ENCODE measurements at places on chromosomes 6 and 20.

- DNase-seq = no peak
- H3K36me3 ChIP-seq = peaks cover 4% of the 10 kb centered on the region
- H3K4me1 ChIP-seq = peaks cover 2% of the 10 kb centered on the region
- no peak overlapping the region for H3K4me3 ChIP-seq
- no peaks in the 10 kb centered on the region for H3K27me3 ChIP-seq
Observed at GRCh38 chr20:21183722-21184121, 57.8 kb downstream of the KIZ start.

DNA sequence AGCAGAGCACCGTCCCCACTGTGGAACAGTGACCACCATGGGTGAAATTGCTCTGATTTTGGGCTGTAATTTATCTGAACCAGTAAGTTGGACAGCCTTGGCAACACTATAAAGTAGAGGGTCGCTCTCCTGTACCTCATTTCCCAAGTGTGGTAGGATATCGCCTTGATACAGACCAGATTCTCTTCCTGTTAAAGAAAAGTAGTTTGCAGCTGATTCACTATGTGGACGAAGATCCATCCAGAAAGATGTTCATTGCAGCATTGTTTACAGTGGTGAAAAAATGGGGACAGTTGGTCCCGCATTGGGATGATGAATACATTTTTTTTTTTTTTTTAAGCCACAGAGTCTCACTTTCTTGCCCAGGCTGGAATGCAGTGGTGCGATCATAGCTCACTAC lies 74.3 kb downstream of the SLX4IP start:
- no peaks in the 10 kb centered on the region for H3K36me3 ChIP-seq
- H3K4me3 ChIP-seq = no peak overlapping the region
- no peak for DNase-seq
- no peaks in the 10 kb centered on the region for H3K27me3 ChIP-seq
- H3K4me1 ChIP-seq = peaks cover 6% of the 10 kb centered on the region

GRCh38 chr20:40782043-40782368 lies 93.0 kb upstream of the MAFB start:
- no peaks in the 10 kb centered on the region for H3K36me3 ChIP-seq
- no peak overlapping the region for H3K4me3 ChIP-seq
- no peak overlapping the region for H3K27ac ChIP-seq
- no peaks in the 10 kb centered on the region for H3K4me1 ChIP-seq
- DNase-seq = no peak
- H3K27me3 ChIP-seq = peaks cover 23% of the 10 kb centered on the region

DNA sequence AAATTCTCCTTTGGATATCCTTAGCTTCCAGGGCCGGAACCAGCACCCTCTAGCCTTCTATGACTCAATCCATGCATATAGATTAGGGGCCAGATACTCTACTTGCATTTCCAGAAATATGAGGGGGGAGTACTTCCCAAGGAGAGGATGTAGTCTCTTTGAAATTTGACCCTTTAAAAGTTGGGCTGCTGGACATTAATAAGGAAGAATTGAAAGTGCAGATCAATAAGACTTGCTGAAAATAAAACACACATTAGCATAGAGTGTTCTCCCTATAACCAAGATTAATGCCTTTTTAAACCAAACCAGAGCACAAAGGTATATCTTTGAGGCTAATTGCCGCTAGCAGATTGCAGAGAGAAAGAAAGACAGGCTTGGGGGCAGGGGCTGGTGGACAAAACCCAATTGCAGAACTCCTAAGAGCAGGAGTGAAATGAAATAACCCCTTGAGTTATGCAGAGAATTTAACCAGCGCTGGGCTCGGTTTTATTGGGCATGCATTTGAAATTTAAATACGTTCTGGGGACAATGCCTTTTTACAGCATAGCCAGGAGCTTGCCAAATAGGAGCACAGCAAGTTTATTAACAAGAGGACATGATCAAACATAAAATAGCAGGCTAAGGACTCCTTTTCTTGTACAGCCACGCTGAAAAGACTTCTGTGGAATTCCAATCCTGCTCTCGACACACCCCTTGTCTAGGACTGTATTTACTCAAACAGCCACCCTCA lies 108.2 kb upstream of the SALL4 start:
- no peaks in the 10 kb centered on the region for H3K36me3 ChIP-seq
- peak overlapping the region; percentile 82 for H3K27ac ChIP-seq
- peak overlapping the region; percentile 25 for H3K4me3 ChIP-seq
- no peak for DNase-seq

DNA sequence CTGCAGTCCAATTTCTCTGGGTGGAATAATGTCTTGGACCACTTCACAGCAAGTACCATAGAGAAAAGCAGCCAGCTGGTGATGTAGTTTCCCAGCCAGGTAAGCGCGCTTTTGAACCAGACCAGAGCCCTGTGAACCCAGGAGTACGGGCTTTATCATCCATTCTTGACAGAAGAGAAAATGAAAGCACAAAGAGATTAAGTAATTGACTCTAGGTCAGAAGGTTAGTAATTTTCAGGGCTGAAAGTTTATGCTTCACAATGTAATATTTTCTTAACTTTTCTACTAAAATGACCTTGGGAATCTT lies 7.1 kb upstream of the UST start:
- H3K36me3 ChIP-seq = no peaks in the 10 kb centered on the region
- peaks cover 22% of the 10 kb centered on the region for H3K27me3 ChIP-seq
- no peak overlapping the region for H3K4me3 ChIP-seq

- H3K4me3 ChIP-seq = no peak overlapping the region
- DNase-seq = no peak
- peaks cover 18% of the 10 kb centered on the region for H3K4me1 ChIP-seq
- H3K27ac ChIP-seq = peak overlapping the region; percentile 72
- no peaks in the 10 kb centered on the region for H3K27me3 ChIP-seq
Observed at GRCh38 chr6:2854396-2854982, 12.8 kb upstream of the SERPINB1 start.

DNA sequence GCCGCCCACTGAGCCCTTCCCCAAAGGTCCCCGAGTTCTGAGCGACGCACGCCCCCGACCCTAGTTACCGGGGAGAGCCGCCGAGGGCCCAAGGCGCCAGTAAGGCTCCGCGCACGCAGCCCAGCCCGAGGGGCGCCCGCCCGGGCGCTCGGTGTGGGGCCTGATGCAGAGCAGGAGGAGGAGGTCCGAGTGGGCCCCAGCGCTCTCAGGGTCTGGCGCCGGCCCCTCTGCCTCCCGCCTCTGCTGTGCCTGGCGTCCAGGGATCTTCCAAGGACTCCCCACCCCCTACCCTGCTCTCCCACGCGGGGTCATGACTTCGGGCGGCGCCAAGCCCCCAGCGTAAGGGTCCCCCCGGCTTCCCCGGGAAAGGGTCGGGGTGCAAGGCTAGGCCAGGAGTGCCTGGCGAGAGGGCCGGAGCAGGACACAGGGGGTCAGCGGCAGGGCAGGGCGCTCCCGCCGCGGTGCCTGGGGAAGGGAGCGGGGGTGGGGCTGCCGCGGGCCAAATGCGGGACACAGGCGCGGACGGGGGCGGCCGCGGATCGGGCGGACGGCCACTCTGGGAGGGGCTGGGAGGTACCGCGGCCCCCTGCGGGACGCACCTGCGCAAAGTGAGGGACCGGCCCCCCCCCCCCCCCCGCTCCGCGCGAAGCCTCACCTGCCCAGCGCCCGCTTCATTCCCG lies 637 bp downstream of the ABHD12 start:
- peak; percentile 52 for DNase-seq
- peaks cover 9% of the 10 kb centered on the region for H3K4me1 ChIP-seq
- peak overlapping the region; percentile 95 for H3K27ac ChIP-seq
- peaks cover 5% of the 10 kb centered on the region for H3K36me3 ChIP-seq
- H3K4me3 ChIP-seq = peak overlapping the region; percentile 83

DNA sequence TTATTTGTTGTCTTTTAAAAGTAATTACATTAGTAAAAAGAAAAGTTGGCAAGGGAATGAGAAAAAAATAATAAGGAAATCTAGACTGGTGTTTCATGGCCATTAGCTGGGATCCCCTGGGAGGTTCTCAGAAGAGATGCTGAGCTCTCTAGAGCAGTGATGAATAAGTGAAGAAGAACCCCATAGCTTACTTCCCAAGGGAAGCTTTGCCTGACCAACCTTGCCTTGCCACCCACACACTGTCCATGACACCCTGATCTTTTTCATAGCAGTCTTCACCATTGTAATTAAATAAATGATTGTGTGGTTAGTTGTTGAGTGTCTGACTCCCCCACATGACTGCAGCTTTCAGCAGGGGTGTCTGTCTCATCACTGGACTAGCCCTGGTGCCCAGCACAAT lies 5.9 kb downstream of the C6orf163 start:
- H3K4me3 ChIP-seq = no peak overlapping the region
- H3K27me3 ChIP-seq = no peaks in the 10 kb centered on the region
- peaks cover 5% of the 10 kb centered on the region for H3K36me3 ChIP-seq
- no peak for DNase-seq
- H3K27ac ChIP-seq = no peak overlapping the region
- no peaks in the 10 kb centered on the region for H3K4me1 ChIP-seq

DNA sequence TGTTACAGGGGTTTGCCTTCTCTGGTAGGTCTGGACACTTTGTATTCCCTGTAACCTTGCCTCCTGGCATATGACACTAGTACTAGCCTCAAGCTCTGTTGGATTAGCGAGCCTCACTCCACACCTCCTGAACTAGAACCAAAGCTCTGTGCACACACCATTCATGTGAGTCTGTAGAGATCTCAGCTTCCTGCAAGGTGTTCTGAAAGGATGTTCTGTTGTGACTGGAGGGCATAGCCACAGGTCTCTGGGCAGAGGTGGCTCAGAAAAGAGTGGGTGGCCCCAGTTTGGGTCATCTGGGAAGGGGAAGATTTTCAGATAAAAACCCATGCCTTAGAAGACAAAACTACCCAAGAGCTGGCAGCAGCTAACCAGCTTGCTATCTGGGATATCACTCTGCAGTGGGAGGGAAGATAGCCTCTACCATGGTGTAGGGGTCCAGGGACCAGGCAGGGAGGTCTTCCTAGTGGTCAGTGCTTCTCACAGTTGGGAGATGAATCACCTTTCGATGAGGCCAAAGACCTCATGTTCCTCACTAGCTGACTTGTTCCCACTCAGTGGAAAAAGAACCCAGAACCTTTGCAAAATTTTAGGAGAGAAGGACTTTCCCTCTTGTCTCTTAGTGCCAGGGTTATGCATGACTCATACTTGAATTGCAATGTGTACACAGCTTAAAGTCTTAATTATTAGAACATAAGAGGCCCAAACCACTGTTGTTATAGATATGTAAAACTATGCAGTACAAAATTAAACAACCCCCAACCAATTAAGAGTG lies 41.4 kb downstream of the HLA-F start:
- DNase-seq = no peak
- no peaks in the 10 kb centered on the region for H3K36me3 ChIP-seq
- no peaks in the 10 kb centered on the region for H3K4me1 ChIP-seq
- H3K4me3 ChIP-seq = no peak overlapping the region
- peaks cover 43% of the 10 kb centered on the region for H3K27me3 ChIP-seq

GRCh38 chr6:125222531-125223455 lies 69.2 kb downstream of the TPD52L1 start:
- peaks cover 8% of the 10 kb centered on the region for H3K4me1 ChIP-seq
- DNase-seq = no peak
- no peak overlapping the region for H3K4me3 ChIP-seq
- no peaks in the 10 kb centered on the region for H3K27me3 ChIP-seq

- H3K4me3 ChIP-seq = no peak overlapping the region
- H3K27me3 ChIP-seq = no peaks in the 10 kb centered on the region
- H3K27ac ChIP-seq = no peak overlapping the region
- peaks cover 11% of the 10 kb centered on the region for H3K4me1 ChIP-seq
- no peak for DNase-seq
Observed at GRCh38 chr20:412081-412480, 4.0 kb downstream of the RBCK1 start.

DNA sequence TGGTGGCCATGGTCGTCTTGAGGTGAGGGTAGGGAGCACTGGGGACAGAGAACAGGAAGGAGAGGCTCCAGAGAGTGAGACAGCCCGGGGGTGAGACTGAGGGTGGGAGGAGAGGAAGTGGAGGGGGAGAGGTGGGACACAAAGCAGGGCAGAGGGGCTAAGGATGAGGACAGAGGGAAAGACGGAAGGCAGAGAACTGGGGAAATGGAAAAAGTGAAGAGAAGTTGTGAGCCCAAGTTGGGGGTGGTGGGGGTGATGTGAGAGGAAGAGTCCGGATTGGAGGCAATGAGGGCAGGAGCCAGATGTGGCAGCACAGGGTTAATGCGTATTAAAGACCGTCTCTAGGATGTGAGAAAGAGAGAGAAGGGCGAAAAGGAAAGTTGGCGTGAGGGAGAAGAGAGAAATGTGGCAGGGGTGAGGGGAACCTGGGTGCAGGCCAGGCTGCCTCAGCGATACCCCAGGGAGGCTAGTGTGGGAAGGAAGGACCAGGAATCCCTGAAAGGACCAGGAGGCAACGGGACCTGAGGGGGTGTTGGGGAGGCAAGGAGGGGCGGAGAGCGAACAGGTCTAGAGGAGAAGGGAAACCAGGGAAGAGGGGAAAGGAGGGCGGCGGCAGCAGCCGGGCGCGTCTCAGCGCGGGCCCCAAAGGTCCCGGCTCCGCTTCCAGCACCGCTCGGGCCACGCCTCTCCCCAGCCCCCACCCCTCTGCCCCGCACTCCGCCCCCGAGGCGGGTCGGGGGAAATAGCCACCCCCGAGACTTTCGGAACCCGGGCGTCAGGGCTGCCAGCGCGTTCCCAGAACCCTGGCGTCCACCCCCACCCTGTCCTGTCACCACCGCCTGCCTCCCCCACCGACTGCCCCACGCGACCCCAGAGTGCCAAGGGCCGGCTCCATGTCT lies at the start of gene PPP1R18:
Gene PPP1R18 (minus strand): TSS at position 637 of the 899 bp plus-strand sequence. CDS start 627 bp downstream, at position 10.
- H3K4me1 ChIP-seq = peaks cover 51% of the 10 kb centered on the region
- H3K27me3 ChIP-seq = no peaks in the 10 kb centered on the region
- peaks cover 1% of the 10 kb centered on the region for H3K36me3 ChIP-seq
- H3K27ac ChIP-seq = peak within 1 kb of the TSS; percentile 93
- peak; percentile 21 for DNase-seq
- peak within 1 kb of the TSS; percentile 89 for H3K4me3 ChIP-seq

GRCh38 chr6:136696238-136696637 lies 96.0 kb downstream of the MAP3K5 start:
- peaks cover 22% of the 10 kb centered on the region for H3K27me3 ChIP-seq
- H3K27ac ChIP-seq = no peak overlapping the region
- no peaks in the 10 kb centered on the region for H3K36me3 ChIP-seq
- DNase-seq = no peak
- no peaks in the 10 kb centered on the region for H3K4me1 ChIP-seq
- no peak overlapping the region for H3K4me3 ChIP-seq

DNA sequence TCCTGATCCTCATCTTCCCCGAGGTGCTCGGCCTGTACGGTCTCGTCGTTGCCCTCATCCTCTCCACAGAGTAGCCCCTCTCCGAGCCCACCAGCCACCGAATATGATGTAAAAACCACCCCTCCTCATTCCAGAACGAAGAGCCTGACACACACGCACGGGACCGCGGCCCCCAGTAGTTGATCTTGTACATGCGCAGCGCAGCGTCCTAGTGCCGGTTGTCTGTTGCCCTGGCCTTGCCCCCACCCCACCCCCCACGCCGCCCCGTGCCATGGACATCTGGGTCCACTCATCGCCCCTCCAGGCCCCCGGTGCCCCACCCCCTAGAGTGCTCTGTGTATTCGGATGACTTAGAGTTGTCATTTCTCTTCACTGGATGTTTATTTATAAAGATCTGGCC lies 5.2 kb upstream of the PRPH2 start:
- no peak overlapping the region for H3K4me3 ChIP-seq
- H3K4me1 ChIP-seq = no peaks in the 10 kb centered on the region
- no peaks in the 10 kb centered on the region for H3K36me3 ChIP-seq
- no peak for DNase-seq
- H3K27ac ChIP-seq = no peak overlapping the region

- H3K27ac ChIP-seq = no peak overlapping the region
- H3K27me3 ChIP-seq = no peaks in the 10 kb centered on the region
- no peak overlapping the region for H3K4me3 ChIP-seq
- DNase-seq = no peak
Observed at GRCh38 chr6:72770959-72771358, 149.1 kb downstream of the KCNQ5 start.

GRCh38 chr6:137570393-137570792 lies 76.2 kb upstream of the OLIG3 start:
- no peaks in the 10 kb centered on the region for H3K36me3 ChIP-seq
- no peak overlapping the region for H3K4me3 ChIP-seq
- no peak for DNase-seq
- peaks cover 19% of the 10 kb centered on the region for H3K4me1 ChIP-seq
- H3K27me3 ChIP-seq = peaks cover 14% of the 10 kb centered on the region
- H3K27ac ChIP-seq = no peak overlapping the region
